Activated CD8-positive, alpha-beta memory T cell treated with anti-CD3 and anti-CD28 coated beads for 1 hour (primary cell): ENCODE measurements at places on chromosomes 7 and 10.

DNA sequence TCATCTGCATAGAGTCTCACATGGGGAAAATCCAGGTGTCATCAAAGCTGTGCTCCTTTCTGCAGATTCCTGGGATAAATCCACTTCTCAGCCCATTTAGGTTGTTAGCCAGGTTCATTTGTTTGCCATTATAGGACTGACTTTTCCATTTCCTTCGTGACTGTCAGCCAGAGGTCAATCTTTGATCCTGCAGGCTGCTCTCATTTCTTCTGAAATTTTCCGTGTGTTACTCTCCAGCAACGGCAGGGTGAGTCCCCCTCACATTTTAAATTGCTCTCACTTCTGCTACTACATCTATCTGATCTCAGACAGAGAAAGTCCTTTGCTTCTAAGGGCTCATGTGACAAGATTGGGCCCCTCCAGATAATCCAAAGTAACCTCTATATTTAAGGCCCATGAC, 150.7 kb upstream of the BET1 start:
- DNase-seq: no peak

GRCh38 chr7:132930881-132931280, 151.0 kb downstream of the CHCHD3 start:
- DNase-seq: no peak

DNA sequence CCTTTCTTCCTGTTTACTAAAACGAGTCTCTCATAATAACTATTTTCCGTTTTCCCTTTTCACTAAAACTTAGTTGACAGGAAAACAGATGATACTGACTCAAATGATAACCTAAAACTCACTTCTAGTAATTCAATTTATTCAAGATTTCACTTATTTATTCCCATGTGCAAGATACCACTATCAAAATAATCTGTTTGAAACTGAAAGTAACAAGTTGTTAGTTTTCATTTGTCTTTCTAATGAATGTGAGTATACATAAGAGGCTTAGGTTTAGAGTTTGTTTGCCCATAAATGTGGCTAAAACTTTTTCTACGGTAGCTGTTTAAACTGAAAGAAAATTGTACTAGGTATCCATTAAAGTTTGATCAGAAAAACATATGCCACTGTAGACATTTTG, 314.9 kb upstream of the STEAP1 start:
- no peak for DNase-seq

GRCh38 chr10:51468424-51468823, 231.0 kb downstream of the CSTF2T start:
- no peak for DNase-seq

GRCh38 chr7:14201353-14201752, 211.9 kb upstream of the ETV1 start:
- DNase-seq: no peak
